ENCODE measurements at places on chromosomes 13 and 19.

DNA sequence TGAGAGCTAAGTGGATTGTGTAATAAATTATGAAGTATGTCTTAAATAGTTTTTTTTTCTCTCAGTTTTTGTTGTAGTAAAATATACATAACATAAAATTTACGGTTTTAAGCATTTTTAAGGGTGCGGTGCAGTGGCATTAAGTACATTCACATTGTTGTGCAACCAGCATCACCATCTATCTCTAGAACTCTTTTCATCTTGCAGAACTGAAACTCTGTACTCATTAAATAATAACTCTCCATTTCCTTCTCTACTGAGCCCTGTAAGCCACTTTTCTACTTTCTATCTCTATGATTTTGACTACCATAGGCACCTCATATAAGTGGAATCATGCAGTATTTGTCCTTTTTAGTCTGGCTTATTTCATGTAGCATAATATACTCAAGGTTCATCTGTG lies 87.1 kb downstream of the GJA3 start:
- no peak for DNase-seq

GRCh38 chr13:79359064-79359463 lies 47.0 kb downstream of the RBM26 start:
- DNase-seq, result no peak

GRCh38 chr19:49681830-49682229 lies 4.8 kb downstream of the PRMT1 start:
- DNase-seq, result no peak

GRCh38 chr13:111111376-111111937 lies 3.7 kb upstream of the ARHGEF7 start:
- no peak for DNase-seq

GRCh38 chr19:19202707-19203011 lies 555 bp downstream of the NR2C2AP start:
- DNase-seq, result no peak

- no peak for DNase-seq
These were observed 35.2 kb upstream of the TUBGCP3 start for GRCh38 chr13:112623051-112623711.

DNA sequence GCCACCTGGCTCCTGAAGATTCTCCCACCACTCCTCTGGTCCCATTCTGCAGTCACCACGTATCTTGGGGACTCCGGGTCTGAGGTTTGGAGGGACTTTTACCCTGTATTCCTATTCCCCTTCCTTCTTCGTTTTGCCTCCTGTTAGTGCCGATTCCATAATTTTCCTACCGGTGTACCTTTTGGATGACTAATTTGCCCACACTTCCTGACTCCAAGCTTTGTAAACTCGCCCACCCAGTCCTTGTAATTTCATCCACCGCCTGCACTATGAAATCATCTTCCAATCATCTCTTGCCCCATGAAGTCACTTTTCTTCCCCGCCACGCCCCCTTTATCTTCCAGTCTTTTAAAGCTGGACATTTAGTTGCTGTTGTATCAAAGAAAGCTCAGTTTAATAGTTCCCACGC lies 572 bp downstream of the UCHL3 start:
- DNase-seq, result no peak

DNA sequence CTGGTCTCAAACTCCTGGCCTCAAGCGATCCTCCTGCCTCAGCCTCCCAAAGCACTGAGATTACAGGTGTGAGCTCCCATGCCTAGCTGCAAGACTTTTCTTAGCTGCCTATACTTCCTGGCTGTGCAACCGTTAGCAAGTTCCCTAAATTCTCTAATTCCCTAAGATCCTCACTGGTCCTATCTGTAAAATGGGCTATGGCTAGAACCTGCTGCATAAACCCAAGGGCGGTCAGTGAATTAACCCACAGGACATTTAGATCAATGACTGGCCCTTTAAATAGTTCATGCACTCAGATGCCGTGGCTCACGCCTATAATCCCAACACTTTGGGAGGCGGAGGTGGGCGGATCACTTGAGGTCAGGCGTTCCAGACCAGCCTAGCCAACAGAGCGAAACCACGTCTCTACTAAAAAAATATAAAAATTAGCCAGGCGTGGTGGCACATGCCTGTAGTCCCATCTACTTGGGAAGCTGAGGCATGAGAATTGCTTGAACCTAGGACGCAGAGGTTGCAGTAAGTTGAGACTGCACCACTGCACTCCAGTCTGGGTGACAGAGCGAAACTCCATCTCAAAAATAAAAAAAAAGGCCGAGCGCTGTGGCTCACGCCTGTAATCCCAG lies 4.1 kb upstream of the C19orf53 start:
- DNase-seq, result no peak

DNA sequence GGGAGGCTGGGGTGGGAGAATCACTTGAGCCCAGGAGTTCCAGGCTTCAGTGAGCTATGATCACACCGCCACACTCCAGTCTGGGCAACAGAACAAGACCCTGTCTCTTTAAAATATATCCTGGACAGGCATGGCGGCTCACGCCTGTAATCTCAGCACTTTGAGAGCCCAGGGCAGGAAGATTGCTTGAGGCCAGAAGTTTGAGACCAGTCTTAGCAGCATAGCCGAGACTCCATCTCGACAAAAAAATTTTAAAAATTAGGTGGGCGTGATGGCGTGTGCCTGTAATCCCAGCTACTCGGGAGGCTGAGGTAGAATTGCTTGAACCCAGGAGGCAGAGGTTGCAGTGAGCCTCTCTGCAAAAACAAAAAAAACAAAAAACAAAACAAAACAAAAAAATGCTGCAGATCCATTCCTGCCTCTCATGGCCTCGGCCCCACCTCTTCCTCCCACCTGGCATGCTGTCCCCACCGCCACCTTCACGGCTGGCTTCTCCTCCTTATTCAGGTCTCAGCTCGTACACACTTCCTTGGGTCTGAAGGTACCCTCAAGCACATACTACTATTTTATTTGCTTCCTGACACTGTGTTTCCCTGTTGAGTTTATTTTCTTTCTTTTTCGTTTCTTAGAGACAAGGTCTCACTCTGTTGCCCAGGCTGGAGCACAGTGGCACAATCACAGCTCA lies 5.3 kb downstream of the RFX1 start:
- no peak for DNase-seq

- no peak for DNase-seq
These were observed 1394.3 kb upstream of the SLC10A2 start for GRCh38 chr13:104460554-104460953.

DNA sequence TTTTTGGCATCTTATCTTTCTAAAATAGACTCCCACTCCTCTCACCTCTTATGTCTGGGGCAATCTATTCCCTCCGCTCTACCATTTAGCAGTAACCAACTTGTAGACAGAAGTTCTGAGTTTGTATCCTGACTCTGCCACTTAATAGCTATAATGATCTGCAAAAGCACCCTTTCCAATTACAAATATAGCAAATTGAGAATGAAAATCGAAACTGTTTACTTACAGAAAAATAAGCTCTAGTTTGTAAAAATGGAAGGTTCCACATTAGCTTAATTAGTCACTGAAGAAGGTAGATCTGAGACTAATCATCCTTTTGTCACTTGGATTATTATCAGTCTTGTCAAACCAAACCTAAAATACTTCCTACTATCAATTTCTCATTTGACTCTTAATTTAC lies 409.3 kb downstream of the DIAPH3 start:
- no peak for DNase-seq

GRCh38 chr13:21932996-21933395 lies 262.1 kb downstream of the FGF9 start:
- no peak for DNase-seq

GRCh38 chr19:42363614-42364346 lies 26.3 kb downstream of the CNFN start:
- no peak for DNase-seq

GRCh38 chr13:79187917-79188690 lies 218.0 kb downstream of the RBM26 start:
- DNase-seq, result no peak

GRCh38 chr19:45976178-45976577 lies 2.5 kb upstream of the NOVA2 start:
- no peak for DNase-seq

GRCh38 chr13:72253754-72254153 lies 386.8 kb upstream of the DACH1 start:
- DNase-seq, result no peak

DNA sequence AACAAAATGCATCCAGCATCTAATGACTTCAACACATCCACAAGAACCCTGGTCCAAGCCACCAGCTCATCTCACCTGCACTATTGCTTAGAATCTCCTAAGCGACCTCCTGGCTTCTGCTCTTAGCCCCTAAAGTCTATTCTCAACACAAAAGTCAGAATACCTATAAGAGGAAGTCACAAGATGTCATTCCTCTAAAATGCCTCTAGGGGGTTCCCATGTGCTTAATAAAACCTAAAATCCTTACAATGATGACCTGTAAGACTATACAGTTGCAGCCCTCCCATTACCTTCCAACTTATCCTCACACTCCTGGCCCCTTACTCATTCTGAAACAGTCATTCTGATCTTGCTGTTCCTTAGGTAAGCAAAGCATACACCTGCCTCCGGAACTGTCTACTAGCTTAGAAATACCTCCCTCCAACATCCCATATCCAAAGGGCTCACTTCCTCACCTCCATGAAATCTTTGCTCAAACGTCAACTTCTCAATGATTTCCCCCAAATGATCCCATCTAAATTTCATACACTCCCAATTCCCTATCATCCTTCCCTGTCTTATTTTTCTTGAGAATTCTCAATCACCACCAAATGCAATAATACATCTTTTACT lies 10.0 kb downstream of the ATP7B start:
- no peak for DNase-seq

GRCh38 chr13:99812625-99813024 lies 158.9 kb downstream of the ZIC5 start:
- DNase-seq, result no peak

DNA sequence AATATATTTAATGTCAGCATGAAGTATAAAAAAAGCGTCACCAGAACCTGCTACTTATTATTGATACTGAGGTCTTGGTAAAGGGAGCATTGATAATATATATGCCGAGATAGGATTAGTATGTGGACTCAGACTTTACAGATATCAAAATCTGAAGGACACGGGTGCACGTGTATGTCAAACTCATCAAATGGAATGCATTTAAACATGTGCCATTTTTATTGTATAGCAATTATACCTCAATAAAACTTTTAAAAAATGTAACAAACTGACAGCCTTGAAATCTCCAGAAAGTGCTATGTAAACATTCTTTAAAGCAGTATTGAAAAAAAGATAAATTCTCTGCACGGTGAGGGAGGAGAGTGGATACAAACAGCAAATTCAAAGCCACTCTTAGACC lies 157.9 kb downstream of the RNF17 start:
- DNase-seq, result no peak

DNA sequence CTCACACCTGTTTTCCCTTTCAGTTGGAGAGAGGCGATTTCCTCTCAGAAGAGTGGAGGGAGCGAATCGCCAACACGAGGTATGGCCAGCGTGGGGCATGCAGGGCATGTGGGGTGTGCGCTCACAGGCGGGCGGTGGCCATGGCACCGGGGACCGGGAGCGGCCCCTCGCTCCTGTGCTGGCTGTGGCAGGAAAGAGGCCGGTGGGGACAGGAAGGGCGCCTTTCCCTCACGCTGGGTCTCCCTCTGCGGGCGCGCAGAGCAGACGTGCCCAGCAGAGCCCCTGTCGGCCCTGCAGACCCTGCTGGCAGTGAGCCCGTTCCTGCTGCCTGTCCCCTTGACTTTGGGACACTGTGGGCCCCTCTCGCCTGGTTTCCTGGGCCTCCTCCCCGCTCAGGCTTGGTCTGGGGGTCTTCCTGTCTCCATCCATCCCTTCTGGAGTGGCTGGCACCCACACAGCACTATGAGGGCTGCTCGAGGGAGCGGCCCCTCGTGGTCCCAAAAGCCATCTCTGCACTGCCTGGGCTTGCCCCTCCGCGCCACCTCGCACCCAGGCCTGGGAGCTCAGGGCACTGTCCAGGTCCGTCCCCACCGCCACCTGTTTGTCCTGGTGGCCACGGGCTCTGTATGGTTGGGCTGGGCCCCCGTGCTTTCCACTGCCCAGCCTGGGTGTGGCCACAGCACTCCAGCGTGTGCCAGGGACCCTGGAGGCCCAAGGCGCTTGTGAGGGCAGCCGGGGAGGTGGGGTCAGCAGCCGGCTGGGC lies 36.1 kb downstream of the PLEKHJ1 start:
- DNase-seq, result no peak

GRCh38 chr13:101327871-101328270 lies 88.4 kb downstream of the NALCN start:
- no peak for DNase-seq

DNA sequence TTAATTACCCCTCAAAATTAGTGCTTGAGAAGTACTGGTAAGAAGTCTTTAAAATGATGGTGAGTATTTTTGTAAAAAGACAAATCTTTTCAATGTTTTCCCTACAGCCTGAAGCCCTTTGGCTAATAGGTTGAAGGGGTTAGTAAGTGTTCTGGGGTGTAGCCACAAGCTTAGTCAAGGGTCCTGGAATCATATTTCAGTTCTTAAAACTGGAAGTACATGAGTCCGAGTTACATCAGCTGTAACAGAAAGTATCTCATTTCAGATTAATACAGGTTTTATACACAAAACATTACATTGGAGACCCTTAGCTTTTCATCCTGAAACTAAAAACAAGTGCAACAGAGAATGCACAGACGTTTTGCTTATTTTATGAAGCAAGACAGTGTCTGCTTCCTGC lies 52.7 kb upstream of the TEX29 start:
- DNase-seq, result no peak

DNA sequence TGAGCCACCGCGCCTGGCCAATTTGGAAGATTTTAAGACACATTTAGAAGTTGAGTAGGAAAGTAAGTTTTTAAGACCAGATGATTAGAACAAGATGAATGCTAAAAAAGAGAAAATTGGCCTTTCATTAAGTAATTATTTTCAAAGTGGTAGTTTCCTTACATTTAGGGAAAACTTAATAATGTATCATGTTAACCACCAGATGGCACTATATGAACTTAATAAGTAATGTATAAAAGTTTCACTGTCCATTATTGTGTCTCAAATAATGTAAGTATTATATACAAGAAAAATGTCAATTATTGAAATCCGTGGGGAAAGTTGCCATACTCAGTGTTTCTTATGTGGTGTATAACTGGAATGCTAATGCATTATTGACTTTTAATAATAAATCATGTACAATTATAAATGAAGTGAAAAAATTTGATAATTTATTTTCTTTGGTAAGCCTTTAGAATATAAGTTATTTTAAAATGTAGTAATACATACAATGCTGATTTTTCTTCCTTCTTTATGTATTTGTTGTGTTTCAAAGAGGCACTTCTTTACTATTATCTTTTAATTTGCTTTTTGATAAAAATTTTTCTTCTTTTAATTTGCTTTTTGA lies 29.2 kb downstream of the COG6 start:
- no peak for DNase-seq

DNA sequence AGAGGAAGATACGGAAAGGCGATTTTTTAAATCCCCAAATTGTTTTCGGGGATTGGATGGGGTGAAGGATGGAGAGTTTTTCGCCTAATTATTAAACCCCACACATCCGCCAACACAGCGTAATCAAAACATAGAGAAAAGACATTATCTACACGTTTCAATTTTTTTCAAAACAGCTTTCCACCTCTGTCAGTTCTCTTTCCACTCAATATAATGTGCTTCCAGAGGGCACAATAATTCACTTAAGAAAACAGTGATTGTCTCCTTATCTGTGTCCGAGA lies 435 bp upstream of the OBI1 start:
- DNase-seq, result no peak
